Stimulated activated CD4-positive, alpha-beta T cell treated with anti-CD3 and anti-CD28 coated beads, Interleukin-4, amount 100 ng/mL, for 1 hour (primary cell): ENCODE measurements at places on chromosomes 11 and 22.

- DNase-seq: no peak
Measured at GRCh38 chr22:31662668-31663037, 638 bp upstream of the PISD start.

- DNase-seq: no peak
Measured at GRCh38 chr11:118640332-118641154, 33.1 kb downstream of the PHLDB1 start.

DNA sequence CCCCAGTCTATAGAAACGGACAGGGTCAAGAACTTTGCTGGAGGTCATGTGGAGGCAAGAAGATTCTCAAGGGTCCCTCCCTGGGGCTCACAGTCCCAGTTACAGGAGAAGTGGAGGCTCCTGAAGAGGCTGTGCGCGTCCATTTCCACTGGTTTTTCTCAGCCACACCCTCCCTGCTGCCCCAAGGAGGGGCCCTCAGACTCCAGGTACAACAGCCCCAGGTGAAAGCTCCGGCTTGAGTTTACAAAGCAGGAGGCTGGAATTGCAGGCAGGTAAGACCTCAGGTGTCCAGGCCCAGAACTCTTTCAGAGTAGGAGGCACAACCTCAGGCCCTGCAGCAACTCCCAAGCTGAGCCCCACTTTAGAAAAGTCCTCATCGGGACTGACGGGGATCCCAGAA, 3.1 kb downstream of the SHANK2 start:
- no peak for DNase-seq

GRCh38 chr11:87428266-87428665, 390.5 kb downstream of the TMEM135 start:
- no peak for DNase-seq

- DNase-seq: no peak
Measured at GRCh38 chr11:2793701-2794045, 91.9 kb downstream of the CDKN1C start.

DNA sequence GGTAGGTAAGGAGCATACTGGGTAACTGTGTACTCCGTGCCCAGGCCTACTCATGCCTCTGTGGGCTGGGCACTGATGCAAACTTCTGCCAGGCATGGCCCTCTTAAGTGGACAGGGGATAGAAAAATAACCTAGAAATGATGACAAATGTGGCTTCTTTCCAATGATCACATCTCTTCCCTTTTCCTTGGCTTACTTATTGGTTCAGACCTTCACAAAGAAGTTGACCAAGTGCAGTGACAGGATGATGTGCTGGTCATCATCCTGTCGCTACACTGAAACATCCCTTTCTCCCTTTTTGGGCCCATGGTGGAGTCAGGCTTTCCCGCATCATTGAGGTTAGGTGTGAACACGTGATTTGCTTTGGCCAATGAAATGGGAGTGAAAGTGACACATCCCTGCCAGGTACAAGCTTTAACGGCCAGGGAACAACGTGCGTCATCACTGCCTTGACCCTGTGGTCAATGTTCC, 31.8 kb upstream of the APOBEC3A start:
- DNase-seq: no peak

- DNase-seq: no peak
Measured at GRCh38 chr22:33883961-33884808, 36.1 kb downstream of the LARGE1 start.

GRCh38 chr22:19120829-19121630, 1.2 kb downstream of the DGCR2 start:
- peak; percentile 42 for DNase-seq

DNA sequence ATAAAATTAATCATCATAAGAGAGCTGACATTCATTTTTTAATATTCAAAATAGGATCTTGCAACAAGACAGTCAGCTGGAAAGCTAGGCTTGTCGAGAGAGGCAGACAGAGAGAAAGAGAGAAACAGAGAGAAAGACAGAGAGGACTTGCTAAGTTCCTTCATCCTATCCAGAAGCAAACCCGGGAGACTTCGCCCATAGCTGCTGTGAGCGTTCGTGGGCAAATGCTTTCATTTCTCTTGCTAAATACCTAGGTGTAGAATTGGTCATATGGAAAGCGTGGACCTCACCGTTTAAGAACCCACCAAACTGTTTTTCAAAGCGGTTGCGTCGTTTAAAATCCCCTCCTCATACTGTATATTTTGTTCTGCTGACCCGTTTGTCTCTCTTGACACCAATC, 25.3 kb upstream of the KRTAP5-6 start:
- DNase-seq: no peak
